DMS 273 treated with DMSO at 0.1 percent for 48 hours (cell line): ENCODE measurements at places on chromosomes 12 and 14.
A peak's percentile ranks its signal among the peaks of the same experiment; 100 is the strongest.

GRCh38 chr12:124919521-124920352, 5.3 kb upstream of the UBC start:
- no peak for DNase-seq

DNA sequence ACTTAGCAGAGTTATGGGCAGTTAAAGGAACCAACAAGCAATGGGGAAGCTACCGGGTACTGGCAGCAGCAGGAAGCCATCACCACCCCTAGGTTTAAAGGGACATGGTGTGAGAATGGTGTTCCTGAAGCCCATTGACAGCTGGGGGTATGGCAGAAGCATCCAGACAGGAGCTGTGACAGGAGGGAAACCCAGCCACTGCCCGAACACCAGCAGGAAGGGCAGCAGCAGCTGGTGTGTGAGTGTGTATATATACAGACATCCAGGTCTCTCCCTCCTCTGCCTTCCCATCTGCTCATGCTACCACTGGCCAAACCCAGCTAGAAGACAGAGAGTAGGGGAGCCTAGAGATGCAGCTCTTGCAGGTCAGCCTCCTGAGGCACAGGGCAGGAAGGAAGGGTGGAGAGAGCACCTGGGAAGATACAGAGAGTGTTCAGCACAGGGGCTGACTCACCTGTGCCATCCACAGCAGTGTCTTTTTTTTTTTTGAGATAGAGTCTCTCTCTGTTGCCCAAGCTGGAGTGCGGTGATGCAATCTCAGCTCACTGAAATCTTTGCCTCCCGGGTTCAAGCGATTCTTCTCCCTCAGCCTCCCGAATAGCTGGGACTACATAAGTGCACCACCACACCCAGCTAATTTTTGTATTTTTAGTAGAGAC, 9.2 kb upstream of the ADCK1 start:
- DNase-seq: peak; percentile 93

DNA sequence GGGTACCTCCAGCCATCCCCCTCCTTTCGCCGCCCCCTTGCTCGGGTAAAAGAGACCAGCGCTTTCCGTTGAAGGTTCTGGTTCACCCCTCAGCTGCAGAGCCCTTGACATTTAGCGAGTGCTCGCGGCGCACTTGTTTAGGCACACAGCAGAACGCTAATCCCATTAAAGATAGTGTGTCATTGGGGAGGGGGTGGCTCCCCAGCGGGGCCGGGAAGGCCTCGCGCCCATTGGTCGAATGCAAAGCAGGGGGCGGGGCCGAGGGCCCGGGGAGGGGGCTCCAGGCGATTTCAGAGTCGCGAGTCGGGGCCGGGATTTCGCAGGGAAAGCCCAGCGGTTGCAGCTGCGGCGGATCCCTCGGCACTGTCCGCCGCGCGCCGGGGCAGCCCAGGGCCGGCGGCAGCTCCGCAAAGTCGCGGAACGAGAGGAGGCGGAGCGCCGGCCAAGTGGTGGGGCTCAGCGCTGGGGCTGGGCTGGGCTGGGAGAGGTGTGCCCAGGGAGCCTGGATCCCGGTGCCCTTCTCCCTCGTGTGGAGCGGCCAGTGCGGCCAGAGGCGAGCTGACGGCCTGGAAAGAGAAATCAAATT, 122.9 kb downstream of the TSPAN9 start:
- DNase-seq: peak; percentile 6

GRCh38 chr14:24892497-24893051, 157.4 kb downstream of the STXBP6 start:
- no peak for DNase-seq

GRCh38 chr12:5577741-5578140, 145.8 kb downstream of the NTF3 start:
- no peak for DNase-seq

GRCh38 chr12:75747572-75748021, 236.2 kb upstream of the KRR1 start:
- DNase-seq: peak; percentile 42

DNA sequence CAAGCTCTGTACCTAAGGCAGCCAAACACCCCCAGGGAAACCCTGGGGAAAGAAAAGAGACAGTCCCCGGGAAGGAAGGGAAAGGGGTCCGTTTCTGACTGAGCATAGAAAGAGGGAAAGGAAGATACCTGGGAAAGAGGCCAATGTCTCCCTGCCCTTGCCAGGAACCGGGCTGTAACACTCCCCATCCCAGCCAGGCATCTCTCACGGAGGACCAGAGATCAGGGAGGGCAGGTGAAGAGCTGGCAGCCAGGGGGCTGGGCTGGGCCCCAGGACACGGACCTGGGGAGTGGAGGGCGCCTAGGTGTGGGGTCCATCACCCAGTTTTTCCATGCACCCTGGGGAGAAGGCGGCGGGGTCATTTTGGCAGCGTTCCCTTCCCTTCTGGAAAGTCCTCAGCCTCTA, 18.9 kb upstream of the PLEKHH1 start:
- DNase-seq: no peak

DNA sequence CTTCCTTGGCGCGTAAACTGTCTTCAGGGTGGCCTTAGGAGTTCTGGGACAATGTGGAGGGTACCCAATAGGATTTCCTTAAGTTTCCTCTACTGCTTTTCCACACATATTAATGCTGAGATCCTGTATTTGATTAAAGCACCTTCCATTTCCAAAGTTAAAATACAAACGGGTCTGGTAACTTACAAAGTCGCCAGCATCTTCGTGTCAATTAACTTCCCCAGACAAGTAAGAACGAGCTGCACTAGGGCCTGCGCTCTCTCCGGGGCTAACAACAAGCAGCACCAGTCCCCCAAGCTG, 130.9 kb downstream of the NDUFA12 start:
- DNase-seq: no peak

- DNase-seq: no peak
These were observed 103.5 kb downstream of the WSCD2 start for GRCh38 chr12:108232565-108232964.

- DNase-seq: no peak
These were observed 10.7 kb upstream of the LRTM2 start for GRCh38 chr12:1809591-1810190.

DNA sequence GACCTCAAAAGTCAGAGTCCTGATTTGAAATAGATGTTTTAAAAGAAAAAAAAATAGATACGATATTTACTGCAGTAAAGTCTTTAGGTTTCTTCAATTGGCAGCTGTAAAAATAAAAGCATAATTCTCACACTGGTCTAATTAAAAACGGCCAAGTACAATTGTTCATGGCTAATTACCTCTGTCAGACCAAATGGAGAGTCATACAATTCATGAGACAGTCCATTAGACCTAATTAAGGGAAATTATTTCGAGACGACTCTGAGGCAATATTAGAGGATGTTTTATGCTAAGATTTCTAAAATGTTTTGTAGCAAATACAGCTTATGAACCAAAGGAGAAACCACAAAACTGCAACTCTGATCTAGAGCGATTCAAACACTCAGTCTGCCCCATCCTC, 131.3 kb downstream of the PHLDA1 start:
- DNase-seq: no peak

- no peak for DNase-seq
These were observed 26.6 kb downstream of the ETV6 start for GRCh38 chr12:11676052-11676451.

GRCh38 chr14:61701946-61702345, 6.6 kb downstream of the HIF1A start:
- DNase-seq: no peak

GRCh38 chr12:78406828-78407227, 457.7 kb upstream of the SYT1 start:
- DNase-seq: no peak

DNA sequence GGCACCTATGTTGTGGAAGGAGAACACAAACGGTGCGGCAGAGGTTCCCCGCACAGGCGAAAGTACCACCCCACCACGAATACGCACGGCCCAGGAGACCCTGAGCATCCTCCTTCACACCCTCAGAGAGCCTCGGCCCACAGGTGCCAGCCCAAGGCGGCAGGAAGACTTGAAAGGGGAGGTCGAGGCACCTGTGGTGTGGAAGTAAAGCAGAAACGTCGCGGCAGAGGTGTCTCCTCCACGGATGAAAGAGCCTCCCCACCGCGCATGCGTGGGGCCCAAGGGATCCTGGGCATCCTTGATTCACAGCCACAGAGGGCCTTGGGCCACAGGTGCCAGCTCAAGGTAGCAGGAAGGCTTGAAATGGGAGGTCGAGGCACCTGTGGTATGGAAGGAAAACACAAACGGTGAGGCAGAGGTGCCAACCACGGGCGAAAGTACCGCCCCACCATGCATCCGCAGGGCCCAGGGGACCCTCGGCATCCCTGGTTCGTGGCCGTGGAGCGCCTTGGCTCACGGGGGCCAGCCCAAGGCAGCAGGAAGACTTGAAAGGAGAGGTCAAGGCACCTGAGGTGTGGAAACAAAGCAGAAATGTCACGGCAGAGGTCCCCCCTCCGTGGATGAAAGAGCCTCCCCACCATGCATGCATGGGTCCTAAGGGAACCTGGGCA, 380.1 kb downstream of the ALG10 start:
- DNase-seq: no peak

DNA sequence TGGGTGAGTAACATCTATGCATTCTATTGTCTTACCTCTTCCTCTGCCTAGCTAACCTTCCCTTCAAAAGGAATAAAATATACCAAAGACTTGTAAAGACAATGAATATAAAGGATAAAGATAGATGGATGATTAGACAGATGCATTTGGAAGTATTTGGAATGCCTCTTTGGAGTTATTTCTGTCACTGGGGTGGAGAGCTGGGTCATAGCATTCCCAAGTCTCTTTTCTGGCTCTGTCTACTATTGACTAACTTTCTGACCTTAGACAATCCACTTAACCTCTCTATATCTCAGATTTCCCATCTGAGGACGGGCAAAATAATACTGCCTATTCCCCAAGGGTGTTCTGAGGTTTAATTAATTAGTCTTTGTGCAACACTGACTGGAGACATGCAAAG, 517.4 kb downstream of the DIO2 start:
- no peak for DNase-seq

- DNase-seq: no peak
These were observed 7.6 kb downstream of the TSPAN9 start for GRCh38 chr12:3084742-3085141.

DNA sequence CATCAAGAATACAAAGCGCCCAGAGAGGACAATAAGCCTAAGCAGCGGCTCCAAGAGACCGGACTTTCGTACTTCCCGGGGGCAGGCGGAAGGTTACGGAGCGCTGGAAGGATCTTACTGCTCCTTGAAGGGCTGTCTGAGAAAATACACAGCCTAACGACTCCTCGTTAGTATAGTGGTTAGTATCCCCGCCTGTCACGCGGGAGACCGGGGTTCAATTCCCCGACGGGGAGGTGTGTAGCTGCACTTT, 12.1 kb upstream of the TMPO start:
- DNase-seq: peak; percentile 85

DNA sequence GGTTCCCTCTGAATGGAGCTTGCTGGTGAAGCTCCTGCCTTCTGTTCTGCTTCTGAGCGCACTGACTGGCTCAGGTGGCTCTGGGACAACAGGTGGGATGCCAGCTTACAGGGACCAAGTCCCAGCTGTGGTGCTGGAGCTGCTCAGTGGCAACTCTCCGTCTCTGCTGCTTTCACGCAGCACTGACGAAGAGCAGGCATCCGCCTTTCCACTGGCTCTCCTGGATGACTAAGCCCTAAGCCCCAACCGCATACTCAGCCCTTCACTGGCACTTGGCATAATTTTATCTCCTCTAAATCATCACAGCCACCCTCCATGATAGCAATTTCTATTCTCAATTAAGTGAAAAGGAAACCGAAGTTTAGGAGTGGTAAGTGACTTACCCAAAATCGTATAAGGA, 3.7 kb upstream of the RTL1 start:
- no peak for DNase-seq

DNA sequence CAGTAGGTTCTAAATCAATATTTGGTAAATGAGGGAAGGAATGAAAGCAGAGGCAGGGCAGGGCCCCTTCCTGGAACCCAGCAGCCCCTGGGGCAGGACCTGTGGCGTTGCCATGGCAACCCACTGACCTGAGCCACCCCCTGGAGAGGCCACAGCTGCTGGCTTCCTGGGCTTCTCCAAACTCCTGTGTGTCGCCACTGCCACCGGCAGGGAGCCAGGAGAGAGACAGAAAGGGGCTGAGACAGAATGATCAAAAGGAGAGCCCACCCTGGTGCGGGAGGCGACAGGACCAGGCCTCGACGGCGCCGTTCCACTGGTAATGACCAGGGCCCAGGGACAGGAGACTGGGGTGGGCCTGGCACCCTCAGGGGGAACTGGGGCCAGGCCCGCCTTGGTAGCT, 18.2 kb downstream of the RFX4 start:
- DNase-seq: peak; percentile 24

GRCh38 chr12:3456809-3457208, 34.2 kb upstream of the PRMT8 start:
- DNase-seq: no peak

DNA sequence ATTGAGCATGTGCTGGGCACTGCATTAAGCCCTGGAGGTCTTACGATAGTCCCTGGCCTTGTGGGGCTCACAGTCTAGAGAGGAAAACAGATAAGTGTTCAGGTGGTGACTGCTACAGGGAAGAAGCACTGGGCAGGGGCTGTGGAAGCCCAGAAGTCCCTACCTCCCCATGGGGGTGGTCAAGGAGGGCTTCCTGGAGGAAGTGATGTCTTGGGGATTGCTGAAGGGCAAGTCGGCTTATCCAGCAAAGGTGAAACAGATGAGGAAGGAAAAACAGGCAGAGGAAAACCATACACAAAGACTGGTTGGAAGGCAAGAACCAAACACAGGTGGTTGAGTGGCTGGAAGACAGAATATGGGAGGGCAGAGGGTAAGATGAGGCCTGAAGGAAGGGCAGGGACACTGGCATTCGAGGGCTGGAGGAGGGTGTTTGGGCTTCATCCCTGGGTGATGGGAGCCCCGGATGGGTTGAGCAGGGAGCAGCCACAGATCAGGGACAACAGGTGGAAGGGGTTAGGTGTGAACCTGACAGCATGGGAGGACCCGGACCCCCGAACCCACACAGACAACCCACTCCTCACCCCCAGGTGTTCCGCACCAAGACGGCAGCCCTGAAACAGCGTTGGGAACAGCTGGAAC, 2.8 kb downstream of the CFAP73 start:
- no peak for DNase-seq
